Iris pigment epithelial cell (primary cell): ENCODE measurements at places on chromosomes 7 and 10.

GRCh38 chr10:78869508-78870454, 199.0 kb upstream of the ZMIZ1 start:
- DNase-seq, result no peak

- no peak for DNase-seq
These were observed 15.4 kb downstream of the PTPRN2 start for GRCh38 chr7:158572000-158572828.

DNA sequence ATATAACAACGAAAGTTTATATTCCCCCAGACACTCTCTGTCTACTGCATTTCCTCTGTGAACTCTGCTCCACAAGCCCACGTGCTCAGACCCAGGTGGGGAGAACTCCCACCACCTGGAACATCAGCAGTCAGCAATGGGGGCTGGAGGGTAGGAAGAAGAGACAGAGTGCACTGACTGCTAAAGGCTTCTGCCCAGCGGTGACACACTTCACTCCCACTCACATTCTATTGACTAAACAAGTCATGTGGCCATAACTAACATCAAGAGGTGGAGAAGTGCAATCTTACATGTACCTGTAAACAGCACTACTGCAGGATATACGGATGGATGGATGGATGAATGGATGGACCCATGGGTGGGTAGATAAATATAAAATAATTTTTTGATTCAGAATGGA, 122.2 kb downstream of the MPP7 start:
- DNase-seq, result no peak

DNA sequence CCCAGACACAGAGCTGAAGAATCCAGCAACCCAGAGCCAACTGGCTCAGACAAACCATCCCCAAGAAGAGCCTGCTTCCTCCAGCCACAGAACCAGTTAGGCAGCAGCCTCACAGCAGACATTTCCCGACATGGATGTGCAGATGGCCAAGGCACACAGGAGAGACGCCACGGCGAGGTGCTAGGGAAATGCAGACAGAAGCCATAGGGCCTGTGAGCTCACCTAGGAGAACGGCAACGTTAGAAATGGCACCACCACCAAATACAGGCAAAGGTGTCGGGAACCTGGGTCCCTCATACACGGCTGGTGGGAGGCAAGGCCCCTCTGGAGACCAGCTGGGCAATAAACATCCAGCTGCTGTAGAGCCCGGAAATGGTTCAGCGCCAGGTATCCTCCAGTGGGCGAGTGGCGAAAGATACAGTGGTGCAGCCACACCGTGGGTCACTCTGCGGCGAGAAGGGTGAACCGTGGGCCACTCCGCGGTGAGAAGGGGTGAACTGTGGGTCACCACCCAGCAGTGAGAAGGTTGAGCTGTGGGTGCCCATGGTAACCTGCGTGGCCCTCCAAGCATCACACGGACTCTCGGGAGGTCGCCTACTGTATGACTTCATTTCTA, 31.2 kb downstream of the JAKMIP3 start:
- no peak for DNase-seq

- no peak for DNase-seq
These were observed 108.3 kb downstream of the SUGCT start for GRCh38 chr7:40243076-40243475.

- DNase-seq, result no peak
These were observed 38.5 kb downstream of the TCERG1L start for GRCh38 chr10:131272897-131273451.
